Endothelial cell (in vitro differentiated cells): ENCODE measurements at places on chromosomes 3 and 15.

GRCh38 chr3:43537225-43537624, 84.6 kb downstream of the ANO10 start:
- DNase-seq: no peak
- H3K27ac ChIP-seq: no peak overlapping the region
- H3K4me1 ChIP-seq: peaks cover 13% of the 10 kb centered on the region
- no peak overlapping the region for H3K4me3 ChIP-seq

- no peaks in the 10 kb centered on the region for H3K36me3 ChIP-seq
- H3K4me1 ChIP-seq: peaks cover 6% of the 10 kb centered on the region
- no peak overlapping the region for H3K27ac ChIP-seq
- DNase-seq: no peak
These were observed 6.5 kb downstream of the TOPAZ1 start for GRCh38 chr3:44248152-44248551.

- H3K27me3 ChIP-seq: peaks cover 34% of the 10 kb centered on the region
- DNase-seq: no peak
- H3K4me3 ChIP-seq: peak overlapping the region; percentile 98
- peak overlapping the region; percentile 87 for H3K27ac ChIP-seq
- peaks cover 37% of the 10 kb centered on the region for H3K4me1 ChIP-seq
These were observed 1.6 kb downstream of the NR2F2 start for GRCh38 chr15:96331945-96332636.

GRCh38 chr15:96893159-96893906, 562.8 kb downstream of the NR2F2 start:
- H3K36me3 ChIP-seq: no peaks in the 10 kb centered on the region
- H3K27ac ChIP-seq: no peak overlapping the region
- H3K4me3 ChIP-seq: no peak overlapping the region
- no peaks in the 10 kb centered on the region for H3K4me1 ChIP-seq
- no peaks in the 10 kb centered on the region for H3K27me3 ChIP-seq

DNA sequence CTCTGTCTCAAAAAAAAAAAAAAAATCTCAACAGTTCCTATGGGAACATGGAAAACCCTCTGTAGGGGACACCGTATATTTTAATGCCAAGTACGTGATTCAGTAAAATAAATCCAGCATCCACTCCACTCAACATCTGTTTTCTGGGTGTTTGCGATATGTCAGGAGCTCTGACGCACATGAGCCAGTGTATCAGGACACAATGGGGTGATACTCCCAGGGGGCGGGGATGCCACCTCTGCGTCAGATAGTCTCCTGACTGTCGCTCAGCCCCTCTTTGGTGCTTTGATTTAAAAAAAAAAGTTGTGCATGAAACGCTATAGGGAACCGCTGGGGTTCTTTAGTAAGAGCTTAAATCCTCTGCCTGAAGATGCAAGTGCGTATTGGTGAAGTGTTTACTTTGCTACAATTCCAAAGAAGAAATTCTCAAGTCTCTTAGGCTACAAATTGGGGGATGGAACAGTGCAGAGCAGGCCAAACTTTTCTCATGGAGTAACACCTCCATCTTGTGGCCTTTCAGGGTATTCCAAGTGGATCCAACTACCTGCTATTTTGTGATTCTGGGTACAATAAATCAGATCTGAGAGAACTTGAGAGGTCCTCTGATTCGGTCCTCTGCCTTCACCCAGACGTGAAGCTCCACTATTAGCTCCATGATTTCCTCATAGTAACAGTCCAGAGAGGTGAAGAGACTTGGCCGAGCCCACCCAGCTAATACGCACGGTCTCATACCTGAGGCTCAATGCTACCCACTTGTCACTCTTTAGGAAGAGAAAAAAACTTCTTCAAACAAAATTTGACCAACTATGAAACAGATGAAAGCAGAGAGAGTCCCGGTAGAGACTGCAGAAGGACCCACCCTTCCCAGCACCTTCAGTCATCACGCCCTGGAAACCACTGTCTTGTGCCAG, 9.3 kb upstream of the NR2E3 start:
- no peak overlapping the region for H3K27ac ChIP-seq
- peaks cover 2% of the 10 kb centered on the region for H3K27me3 ChIP-seq
- H3K36me3 ChIP-seq: no peaks in the 10 kb centered on the region
- DNase-seq: peak; percentile 68
- peaks cover 6% of the 10 kb centered on the region for H3K4me1 ChIP-seq

- H3K4me3 ChIP-seq: no peak overlapping the region
- H3K36me3 ChIP-seq: no peaks in the 10 kb centered on the region
- H3K4me1 ChIP-seq: peaks cover 34% of the 10 kb centered on the region
- H3K27ac ChIP-seq: no peak overlapping the region
- no peaks in the 10 kb centered on the region for H3K27me3 ChIP-seq
These were observed 2.2 kb downstream of the VPS8 start for GRCh38 chr3:184814214-184814613.

DNA sequence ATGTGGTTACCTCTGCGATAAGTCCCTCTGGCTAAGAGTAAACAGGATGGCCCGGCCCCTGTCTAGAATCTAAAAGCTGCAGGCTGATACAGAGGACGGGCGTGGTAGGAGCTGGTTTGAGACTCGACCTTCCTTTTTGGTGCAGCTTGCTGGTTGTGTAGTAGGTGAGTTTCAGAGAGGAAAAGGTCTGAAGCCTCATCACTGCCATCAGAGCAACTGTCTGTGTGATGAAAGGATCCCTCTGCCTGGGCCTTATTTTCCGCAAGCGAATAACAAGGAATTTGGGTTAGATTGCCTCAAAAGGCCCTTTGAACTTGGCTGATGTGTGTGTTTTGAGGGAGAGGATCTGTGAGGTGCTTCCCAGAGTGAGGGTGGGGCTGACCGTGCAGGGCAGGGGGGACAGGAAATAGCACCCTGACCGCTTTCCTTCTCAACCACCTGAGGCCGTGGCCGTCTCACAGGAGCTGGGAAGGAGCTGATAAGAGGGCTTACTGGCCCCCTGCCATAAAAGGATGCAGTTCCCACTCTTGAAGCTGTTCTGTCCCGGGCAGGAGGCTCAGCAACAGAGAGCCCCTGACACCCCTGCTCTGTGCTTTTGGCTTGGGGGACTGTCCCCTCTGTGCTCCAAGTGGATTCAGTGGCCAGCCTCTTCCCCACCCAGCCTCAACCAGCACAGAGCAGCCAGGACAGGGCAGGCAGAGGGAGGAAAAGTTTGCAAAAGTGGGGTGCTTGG, 45.6 kb upstream of the TFRC start:
- H3K36me3 ChIP-seq: no peaks in the 10 kb centered on the region
- peaks cover 9% of the 10 kb centered on the region for H3K4me1 ChIP-seq
- DNase-seq: no peak

DNA sequence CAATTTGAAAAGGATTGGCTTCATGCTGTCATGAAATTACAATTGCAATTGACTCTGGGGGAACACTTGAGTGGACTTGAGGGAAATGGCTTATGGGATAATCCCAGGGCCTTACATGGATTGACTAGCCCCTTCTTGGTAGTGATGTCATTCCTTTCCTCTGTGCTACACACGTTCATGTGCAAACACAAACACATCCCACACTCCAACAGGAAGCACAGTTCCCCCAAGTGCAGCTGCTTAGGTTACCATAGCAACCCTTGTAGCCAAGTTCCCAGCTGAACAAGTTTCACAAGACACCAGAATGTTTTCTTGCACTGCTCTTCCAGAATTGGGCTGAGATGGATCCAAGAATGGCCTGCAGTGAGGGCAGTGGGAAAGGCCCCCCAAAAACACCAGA, 217.0 kb downstream of the ZNF621 start:
- H3K4me3 ChIP-seq: no peak overlapping the region
- H3K27me3 ChIP-seq: no peaks in the 10 kb centered on the region
- H3K4me1 ChIP-seq: peaks cover 4% of the 10 kb centered on the region
- H3K36me3 ChIP-seq: no peaks in the 10 kb centered on the region
- peak; percentile 26 for DNase-seq
- H3K27ac ChIP-seq: no peak overlapping the region

DNA sequence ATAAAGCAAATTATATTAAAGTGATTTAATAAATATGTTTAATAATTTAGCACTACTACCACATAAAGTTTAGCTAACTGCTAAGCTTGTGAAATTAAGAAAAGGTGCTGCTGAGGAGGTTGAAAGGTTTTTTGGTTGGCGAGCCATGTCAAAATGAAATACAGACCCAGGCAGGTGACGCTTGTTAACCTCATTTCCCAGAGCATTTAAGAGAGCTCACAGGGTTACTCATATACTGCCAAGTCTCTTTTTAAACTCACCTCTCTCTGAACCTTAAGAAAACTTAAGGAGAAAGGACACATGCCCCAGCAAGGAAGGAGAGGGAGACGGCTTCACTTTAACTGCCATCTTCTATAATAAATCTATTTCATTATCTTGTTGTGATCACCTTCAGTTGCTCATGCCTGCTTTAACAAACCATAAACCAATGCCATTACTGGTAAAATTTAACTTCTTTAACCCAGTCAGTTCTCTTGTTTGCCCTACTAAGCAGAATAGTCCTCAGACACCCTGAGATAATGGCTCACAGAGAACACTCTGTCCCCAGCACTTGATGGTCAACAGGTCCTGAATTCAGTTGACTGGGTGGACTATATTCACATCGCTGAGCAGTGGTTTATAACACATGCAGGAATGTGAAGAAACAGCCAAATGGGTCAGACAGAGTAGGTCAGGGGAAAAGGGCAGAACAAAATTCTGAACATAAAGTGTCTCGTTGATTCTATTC, 540.1 kb downstream of the UNC13C start:
- H3K36me3 ChIP-seq: no peaks in the 10 kb centered on the region
- peaks cover 11% of the 10 kb centered on the region for H3K4me1 ChIP-seq
- H3K27me3 ChIP-seq: no peaks in the 10 kb centered on the region
- H3K27ac ChIP-seq: no peak overlapping the region
- no peak for DNase-seq

- H3K4me3 ChIP-seq: no peak overlapping the region
- no peak for DNase-seq
- peaks cover 7% of the 10 kb centered on the region for H3K4me1 ChIP-seq
- no peak overlapping the region for H3K27ac ChIP-seq
- H3K27me3 ChIP-seq: no peaks in the 10 kb centered on the region
- H3K36me3 ChIP-seq: no peaks in the 10 kb centered on the region
These were observed 6.1 kb downstream of the SCAP start for GRCh38 chr3:47469616-47470015.

DNA sequence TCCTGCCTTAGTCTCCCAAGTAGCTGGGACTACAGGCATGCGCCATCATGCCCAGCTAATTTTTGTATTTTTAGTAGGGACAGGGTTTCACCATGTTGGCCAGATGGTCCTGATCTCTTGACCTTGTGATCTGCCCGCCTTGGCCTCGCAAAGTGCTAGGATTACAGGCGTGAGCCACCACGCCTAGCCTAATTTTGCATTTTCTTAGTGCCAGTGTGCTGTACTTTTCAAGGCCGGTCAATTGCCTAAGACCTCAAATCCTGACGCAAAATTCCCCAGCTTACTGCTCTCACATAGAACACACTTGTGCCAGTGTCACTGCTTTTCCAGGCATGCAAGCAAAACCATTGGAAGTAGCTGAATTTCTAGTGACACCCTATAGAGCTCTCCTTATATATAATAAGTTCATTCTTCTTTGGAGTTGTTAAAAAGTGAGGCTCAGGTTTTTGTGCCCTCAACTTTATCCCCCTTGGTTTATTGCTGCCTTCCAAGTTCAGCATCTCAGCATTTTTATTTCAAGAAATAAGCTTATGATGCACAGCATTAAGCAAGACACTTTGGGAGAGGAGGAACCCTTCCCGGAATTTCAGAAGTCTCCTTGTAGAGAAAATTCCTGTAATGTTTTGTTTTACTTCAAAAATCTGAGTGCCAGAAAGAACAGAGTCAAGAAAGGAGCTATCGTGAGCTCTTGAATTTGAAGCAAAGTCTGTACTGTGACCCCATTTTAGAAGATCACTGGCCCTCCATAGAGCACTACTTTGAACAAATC, 93.2 kb downstream of the FILIP1L start:
- H3K36me3 ChIP-seq: no peaks in the 10 kb centered on the region
- no peak overlapping the region for H3K4me3 ChIP-seq
- H3K4me1 ChIP-seq: no peaks in the 10 kb centered on the region
- H3K27ac ChIP-seq: no peak overlapping the region

DNA sequence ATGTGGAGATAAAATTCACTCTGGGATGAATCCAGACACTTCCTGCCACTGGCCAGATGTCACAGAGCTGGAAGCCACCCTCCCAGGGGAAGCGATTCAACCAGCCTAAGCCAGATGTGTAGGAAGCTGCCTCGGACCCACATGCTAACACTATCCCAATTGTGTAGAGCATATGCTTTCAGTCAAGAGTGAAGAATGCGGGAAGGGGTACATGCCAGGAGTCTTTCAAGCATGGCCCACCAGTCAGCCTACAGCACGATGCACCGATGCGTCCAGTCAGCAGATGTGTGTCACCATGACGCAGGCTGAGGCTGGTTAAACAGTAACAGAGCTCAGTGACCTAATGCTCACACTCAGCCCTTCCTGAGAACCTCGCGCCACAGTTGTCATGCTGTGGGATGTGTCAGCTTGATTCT, 38.8 kb upstream of the BNC1 start:
- peaks cover 3% of the 10 kb centered on the region for H3K27me3 ChIP-seq
- H3K4me1 ChIP-seq: peaks cover 7% of the 10 kb centered on the region
- H3K36me3 ChIP-seq: no peaks in the 10 kb centered on the region

GRCh38 chr3:151933234-151933853, 59.9 kb downstream of the SUCNR1 start:
- no peaks in the 10 kb centered on the region for H3K27me3 ChIP-seq
- H3K4me3 ChIP-seq: no peak overlapping the region
- H3K4me1 ChIP-seq: no peaks in the 10 kb centered on the region
- no peak for DNase-seq

- H3K4me1 ChIP-seq: no peaks in the 10 kb centered on the region
- H3K36me3 ChIP-seq: no peaks in the 10 kb centered on the region
- DNase-seq: no peak
- H3K27ac ChIP-seq: no peak overlapping the region
- H3K4me3 ChIP-seq: no peak overlapping the region
- H3K27me3 ChIP-seq: no peaks in the 10 kb centered on the region
These were observed 91.7 kb upstream of the LPP start for GRCh38 chr3:188062216-188062615.

- no peak overlapping the region for H3K27ac ChIP-seq
- H3K4me1 ChIP-seq: no peaks in the 10 kb centered on the region
- peak; percentile 39 for DNase-seq
- H3K36me3 ChIP-seq: no peaks in the 10 kb centered on the region
- peaks cover 5% of the 10 kb centered on the region for H3K27me3 ChIP-seq
- H3K4me3 ChIP-seq: no peak overlapping the region
These were observed 156.7 kb upstream of the MEF2A start for GRCh38 chr15:99409097-99409473.

DNA sequence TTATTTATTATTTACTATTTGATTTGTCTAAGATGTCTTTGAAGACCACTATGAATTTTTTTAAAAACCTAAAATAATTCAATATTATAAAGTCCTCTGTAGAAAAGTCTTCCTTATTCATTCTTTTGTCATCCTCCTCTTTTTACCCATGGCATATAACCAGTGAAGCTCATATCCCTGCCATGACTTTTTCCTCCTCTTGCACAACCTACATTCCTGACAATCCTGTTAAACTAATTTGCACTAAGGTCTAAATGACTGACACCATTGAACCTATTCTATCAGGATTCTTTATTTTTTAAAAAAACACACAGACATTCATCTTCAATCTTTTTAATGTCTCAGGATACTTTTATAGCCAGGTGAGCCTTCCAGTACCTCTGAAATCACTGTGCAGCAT, 159.9 kb upstream of the SLC2A2 start:
- peaks cover 24% of the 10 kb centered on the region for H3K4me1 ChIP-seq
- H3K4me3 ChIP-seq: no peak overlapping the region
- H3K27me3 ChIP-seq: no peaks in the 10 kb centered on the region
- H3K27ac ChIP-seq: no peak overlapping the region
- no peak for DNase-seq
